Stimulated activated CD4-positive, alpha-beta T cell treated with anti-CD3 and anti-CD28 coated beads, Interleukin-1b, Interleukin-23, amount 100 ng/mL, for 48 hours (primary cell): ENCODE measurements at places on chromosomes 2 and 18.

DNA sequence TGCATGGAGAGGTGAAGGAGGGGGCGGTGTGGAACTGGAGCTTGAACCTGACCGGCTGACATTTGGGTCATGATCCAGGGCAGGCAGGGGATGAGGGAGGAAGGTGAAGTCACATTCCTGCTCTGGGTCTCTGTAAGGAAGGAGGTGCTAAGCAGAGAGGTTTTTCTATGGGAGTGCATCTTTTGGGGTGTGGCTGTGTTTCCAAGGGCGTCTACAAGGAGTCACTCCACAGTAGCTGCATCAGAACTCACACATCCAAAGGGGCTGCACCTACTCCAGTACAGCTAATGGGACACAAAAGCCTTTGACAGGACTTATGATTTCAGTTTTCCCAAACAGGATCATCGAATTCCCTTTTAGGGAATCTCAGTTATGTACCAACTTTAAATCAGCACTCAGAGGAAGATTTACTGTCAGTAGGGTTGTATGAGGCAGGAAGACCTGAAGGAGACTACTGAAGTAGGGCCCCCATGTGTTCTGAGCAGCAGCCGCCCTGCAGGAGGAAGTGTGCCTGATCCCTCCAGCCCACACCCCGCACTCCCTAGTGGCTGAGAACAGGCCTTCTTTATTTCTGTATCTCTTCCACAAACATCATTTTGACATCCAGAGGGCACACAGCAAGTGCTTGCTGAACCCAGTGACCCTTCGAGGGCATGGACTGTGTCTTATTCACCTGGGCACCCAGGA, 137.2 kb downstream of the CELF4 start:
- no peak for DNase-seq

GRCh38 chr18:57544936-57545660, 41.4 kb downstream of the FECH start:
- DNase-seq = no peak

DNA sequence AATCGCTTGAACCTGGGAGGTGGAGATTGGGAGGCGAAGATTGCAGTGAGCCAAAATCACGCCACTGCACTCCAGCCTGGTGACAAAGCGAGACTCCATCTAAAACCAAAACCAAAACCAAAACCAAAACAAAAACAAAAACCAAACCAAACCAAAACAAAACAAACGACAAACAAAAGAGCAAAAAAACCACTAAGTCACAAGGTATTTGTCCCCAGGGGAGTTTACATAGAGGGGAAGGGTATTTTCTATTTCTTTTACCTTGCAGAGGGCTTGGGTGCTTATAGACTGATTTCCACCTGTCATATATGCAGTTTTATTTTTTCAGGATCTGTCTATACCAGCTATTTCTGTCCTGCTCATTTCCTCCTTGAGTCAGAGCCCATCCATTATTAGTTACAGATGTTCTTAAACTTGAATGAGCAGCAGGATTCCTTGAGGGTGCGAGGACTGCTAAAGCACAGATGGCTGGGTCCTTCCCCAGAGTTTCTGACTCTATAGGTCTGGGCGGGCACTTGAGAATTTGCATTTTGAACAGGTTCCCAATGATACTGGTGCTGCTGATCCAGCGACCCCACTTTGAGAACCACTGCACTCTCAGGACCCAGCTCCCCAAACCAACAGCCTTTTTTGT, 102.2 kb upstream of the UXS1 start:
- no peak for DNase-seq

DNA sequence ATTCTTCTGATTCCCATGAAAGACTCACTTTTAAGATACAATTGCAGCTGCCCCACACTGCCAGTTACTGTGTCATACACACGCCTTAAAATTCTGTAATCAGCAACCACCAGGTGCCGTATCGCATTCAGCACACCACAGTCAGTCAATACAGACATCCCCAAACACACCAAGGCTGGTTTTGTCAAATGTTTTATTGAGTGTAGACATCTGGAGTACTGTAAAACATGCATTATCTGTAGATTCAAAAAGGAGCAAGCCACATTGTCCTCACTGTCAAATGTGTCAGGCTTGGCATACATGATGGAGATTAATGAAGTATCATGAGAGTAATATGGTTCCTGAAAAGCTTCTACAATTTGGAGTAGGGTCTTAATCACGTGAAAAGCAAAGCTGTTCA, 109.7 kb upstream of the SP3 start:
- DNase-seq = no peak

DNA sequence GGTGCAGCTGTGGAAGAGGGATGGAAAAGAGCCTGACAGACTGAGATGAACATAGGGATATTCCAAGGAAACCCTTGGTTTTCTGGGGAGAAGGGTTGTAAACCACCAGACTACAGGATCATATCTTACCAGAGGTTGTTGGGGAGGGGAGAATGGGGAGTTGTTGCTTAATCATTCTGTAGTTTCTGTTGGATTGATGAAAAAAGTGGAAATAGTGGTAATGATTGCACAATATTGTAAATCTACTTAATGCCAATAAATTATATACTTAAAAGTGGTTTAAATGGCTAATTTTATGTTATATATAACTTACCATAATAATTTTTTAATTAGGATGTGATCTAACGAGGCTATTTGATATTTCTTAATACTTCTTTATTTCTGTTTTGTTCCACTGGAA, 800.9 kb downstream of the BCL11A start:
- no peak for DNase-seq

GRCh38 chr2:62996534-62997186, 54.0 kb upstream of the OTX1 start:
- DNase-seq = no peak

- no peak for DNase-seq
Observed at GRCh38 chr18:56139372-56139771, 499.0 kb downstream of the TXNL1 start.

GRCh38 chr2:100588071-100588786, 25.4 kb downstream of the PDCL3 start:
- no peak for DNase-seq

GRCh38 chr2:216914491-216914890, 54.6 kb upstream of the TNP1 start:
- DNase-seq = no peak

DNA sequence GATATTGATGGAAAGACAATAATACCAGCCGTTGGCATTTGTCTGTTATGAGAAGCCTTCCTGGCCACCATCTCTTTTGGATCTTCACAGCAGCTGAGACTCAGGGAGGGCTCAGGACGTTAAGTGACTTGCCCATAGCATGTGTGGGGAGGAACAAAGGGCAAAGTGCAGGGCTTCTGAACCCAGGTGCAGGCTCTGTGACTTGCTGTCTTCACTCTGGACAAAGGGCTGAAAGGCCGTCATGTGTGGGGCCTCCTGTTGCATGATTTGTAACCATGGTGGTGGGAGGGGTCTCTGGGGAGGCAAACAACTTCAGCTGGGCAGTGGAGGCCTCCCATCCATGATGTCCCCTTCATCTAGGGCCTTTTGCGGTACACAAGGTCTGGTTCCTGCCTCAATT, 65.5 kb upstream of the SIX2 start:
- no peak for DNase-seq

GRCh38 chr2:137708311-137708710, 256.0 kb upstream of the HNMT start:
- no peak for DNase-seq

GRCh38 chr2:172775319-172775718, 39.7 kb downstream of the RAPGEF4 start:
- no peak for DNase-seq

GRCh38 chr2:166410828-166411472, 35.2 kb upstream of the SCN9A start:
- DNase-seq = no peak

GRCh38 chr18:48027401-48027963, 97.0 kb upstream of the SMAD2 start:
- no peak for DNase-seq

GRCh38 chr18:35289293-35289692, 736 bp downstream of the ZSCAN30 start:
- no peak for DNase-seq

- DNase-seq = no peak
Observed at GRCh38 chr2:71379086-71379485, 47.5 kb downstream of the ZNF638 start.
